Hematopoietic multipotent progenitor cell treated with erythropoietin and hydrocortisone succinate and interleukin-3 and kit ligand, for 6 days (in vitro differentiated cells): ENCODE measurements at places on chromosomes 5 and 9.

GRCh38 chr5:100643473-100643872 is 108.3 kb downstream of the FAM174A start:
- no peak for DNase-seq

DNA sequence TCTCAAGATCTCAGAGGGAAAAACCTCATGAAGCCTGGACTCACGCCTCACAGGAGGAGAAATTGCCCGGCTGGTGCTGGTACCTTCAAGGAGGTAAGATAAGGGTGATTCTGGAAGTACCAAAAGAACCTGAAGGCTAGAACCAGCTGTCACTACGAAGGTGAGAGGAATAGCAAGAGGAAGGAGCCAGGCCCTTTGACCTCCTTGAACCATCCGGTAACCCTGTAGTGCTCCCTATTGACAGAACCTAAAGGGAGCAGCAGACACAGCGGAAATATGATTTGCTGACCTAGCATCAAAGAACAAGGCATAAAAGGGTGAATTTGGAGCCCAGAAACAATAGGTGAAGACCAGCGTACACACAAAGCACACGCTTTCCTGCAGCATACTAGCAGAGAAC is 92.2 kb downstream of the DOCK8 start:
- DNase-seq: peak; percentile 83

- no peak for DNase-seq
Observed at GRCh38 chr9:15240927-15241326, 66.1 kb downstream of the TTC39B start.

GRCh38 chr5:83955916-83956315 is 235.3 kb upstream of the HAPLN1 start:
- DNase-seq: no peak

DNA sequence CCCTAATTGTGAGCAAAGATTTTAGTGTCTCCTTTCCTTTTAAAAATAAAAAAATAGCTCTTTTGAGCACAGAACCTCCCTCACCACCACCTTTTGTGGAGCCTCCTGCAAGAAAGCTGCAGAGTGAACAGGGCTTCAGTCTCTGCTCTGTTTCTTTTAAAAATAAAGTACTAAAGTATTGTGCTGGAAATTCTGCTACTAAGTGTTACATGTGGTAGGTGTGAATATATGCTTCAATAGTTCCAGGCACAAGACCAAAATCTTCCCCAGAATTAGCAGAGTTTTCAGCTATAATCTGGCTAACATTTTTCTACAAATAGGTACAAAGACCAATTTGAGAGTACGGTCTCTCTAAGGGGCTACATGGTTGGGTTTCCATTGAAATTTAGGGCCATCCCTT is 40.3 kb upstream of the NFIB start:
- no peak for DNase-seq

DNA sequence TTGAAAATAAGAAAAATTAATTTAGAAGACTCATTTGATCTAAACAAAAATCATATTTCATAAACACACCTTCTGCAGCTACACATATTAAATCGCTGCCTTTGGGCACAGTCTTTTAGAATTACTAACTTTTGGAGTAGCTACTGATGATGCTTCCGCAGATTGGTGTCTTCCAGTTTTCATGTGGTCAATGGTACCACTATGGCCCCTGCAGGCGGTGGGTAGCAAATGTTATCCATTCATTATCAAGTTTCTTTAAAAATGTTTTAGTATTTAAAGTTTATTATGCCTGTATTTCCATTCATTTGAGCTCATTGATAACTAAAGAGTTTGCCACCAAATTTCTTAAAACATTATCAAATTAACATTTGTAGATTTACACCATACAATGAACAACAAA is 122.9 kb upstream of the GRAMD2B start:
- no peak for DNase-seq

GRCh38 chr5:117473165-117473564 is 898.5 kb upstream of the SEMA6A start:
- DNase-seq: no peak

GRCh38 chr5:157836121-157836753 is 22.7 kb downstream of the CLINT1 start:
- DNase-seq: no peak

GRCh38 chr5:112692472-112692871 is 45.2 kb upstream of the APC start:
- no peak for DNase-seq

GRCh38 chr5:77620405-77620804 is 18.1 kb downstream of the OTP start:
- peak; percentile 4 for DNase-seq

- DNase-seq: peak; percentile 38
Observed at GRCh38 chr5:174527916-174528540, 196.4 kb upstream of the MSX2 start.

DNA sequence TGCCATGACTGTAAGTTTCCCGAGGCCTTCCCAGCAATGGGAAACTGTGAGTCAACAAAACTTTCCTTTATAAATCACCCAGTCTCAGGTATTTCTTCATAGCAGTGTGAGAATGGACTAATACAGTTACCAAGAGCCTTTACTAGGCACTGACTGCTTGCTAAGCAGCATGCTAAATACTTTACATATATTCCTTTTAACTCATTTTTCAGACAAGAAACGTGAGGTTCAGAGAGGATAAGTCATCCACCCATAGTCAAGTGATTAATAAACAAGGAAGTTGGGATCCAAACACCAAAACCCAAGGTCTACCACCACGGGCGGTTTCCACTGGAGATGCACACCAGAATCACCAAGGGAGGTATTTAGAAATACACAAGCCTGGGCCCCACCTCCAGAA is 50.8 kb downstream of the GABBR2 start:
- DNase-seq: no peak

GRCh38 chr5:136766456-136766855 is 401.1 kb upstream of the TRPC7 start:
- no peak for DNase-seq

DNA sequence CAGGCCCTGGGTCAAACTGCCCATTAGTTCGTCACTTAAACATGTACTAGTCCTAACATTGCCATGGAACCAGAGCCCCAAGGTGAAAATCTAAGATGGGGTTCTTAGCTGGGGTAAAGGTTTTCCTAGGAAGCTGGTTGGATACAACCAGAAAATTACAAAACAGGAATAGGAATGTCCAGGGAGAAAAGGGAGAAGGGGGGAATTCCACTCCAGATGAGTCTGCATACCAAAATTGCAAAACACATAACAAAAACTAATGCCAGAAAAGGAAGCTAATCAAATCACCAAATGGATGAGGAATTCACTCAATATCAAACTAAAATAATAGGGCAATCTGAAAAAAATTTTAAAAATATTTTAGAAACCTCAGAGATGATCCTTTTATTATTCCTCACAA is 396.2 kb downstream of the EFNA5 start:
- DNase-seq: no peak

DNA sequence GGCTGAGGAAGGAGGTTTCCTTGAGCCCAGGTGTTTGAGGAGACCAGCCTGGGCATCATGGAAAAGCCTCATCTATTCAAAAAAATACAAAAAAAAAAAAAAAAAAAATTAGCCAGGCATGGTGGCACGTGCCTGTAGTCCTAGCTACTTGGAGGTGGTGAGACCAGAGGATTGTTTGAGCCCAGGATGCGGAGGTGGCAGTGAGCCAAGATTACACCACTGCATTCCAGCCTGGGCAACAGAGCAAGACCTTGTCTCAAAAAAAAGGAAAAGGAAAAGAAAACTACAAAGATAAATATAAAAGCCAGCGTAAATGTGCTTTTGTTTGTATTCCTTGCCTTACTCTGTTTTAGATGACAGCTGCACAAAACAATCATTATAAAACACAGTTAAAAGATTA is 2249.2 kb upstream of the C9orf72 start:
- DNase-seq: no peak

DNA sequence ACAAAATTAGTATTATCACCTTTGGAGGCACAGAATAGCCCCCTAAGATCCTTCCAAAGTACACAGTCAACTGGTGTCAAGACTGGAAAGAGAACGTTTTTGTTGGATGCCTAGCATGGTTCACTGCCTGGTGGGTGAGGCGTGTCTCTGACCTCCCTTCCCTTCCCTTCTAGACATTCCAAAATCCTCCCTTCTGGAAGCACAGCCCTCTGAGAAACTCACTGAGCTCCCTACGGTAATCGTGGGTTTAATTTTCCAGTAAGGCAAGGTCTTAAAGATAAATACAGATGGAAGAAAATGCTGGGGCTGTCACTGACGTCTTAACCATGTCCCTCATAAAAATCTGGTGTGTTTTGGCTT is 138.8 kb downstream of the LIFR start:
- no peak for DNase-seq

DNA sequence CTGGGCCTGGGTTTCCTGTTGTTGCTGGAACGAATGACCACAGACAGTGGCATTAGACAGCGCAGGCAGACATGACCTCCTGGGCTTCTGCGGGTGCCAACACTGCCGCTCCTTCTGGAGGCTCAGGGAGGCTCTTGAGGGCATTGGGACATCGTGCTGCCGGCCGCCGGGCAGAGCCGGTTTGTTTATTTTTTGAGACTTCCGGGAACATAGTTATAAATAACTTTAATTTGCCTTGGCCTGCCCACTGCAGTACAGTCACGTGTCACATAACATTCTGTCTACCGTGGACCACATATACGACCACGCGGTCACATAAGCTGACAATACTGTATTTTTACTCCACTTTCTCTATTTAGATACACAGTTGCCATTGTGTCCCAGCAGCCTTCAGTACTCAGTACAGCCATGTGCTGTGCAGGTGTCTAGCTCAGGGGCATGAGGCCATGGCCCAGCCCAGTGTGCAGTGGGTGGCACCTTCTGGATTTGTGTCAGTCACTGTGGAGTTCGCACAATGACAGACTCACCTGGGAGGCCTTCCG is 8.2 kb upstream of the TOR4A start:
- no peak for DNase-seq

DNA sequence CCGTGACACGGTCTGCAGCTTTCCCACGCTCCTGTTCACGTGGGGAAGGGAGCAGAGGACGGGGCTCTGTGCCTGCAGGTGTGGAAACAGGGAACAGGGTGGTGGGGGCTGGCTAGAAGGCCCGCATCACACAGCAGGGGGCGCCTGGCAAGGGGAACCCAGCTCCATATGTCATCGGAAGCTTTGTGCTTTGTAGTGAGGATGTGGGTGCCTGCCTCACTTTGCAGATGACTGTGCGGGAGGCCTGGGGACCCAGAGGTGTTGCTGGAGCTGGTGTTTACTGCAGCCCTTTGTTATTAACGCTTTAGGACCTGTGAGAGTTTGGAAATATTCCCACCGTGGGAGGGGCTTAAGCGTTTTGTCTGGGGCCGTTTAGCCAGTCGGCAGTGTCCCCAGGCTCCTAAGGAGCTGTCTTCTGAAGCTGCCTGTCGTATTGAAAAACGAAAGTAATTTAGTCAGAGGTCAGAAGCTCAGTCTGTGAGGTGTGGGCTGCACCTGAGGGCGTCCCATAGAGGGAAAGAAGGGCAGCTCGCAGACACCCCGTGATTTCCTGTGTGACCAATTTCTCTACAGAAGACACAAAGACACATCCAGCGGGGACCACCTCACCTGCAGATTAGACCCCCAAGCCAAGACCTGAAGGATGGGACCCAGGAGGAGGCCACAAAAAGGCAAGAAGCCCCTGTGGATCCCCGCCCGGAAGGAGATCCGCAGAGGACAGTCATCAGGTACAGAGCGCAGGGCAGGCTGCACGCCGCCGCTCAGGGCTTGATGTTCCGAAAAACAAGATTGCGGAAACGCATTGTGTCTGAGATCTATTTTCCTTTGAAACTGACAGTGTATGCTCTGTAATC is 9.1 kb downstream of the MAN1B1 start:
- DNase-seq: peak; percentile 50

- no peak for DNase-seq
Observed at GRCh38 chr9:85487872-85488271, 253.9 kb downstream of the AGTPBP1 start.

DNA sequence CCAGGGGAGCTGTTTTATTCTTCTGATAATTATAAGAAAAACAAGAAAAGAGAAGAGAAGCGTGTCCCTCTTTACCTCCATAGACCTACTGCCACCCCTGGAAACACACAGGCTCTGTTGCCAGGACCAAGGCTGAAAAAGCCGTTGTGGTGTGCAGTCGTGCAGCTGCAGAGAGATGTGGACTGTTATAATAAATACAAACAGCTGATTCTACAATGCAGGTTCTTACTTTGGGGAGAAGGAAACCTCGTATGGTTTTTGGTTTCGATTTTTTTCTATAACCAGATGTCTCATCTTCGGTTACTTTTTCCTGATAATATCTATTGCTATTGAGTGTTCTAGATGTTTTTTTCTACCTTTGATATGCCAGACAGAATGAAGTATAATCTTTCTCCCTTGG is 28.1 kb downstream of the FYB1 start:
- no peak for DNase-seq
